ENCODE measurements at places on chromosomes 1 and 21. TPM values are rescaled to one million over a fixed set of nuclear protein-coding genes. Genes with fewer than 3 reads are reported as not detected.

C1orf167 gene
- total RNA-seq = not detected

MASP2 gene
- total RNA-seq = 0.07 TPM

CIART gene
- total RNA-seq = 0.55 TPM

SYCP1 gene
- not detected for total RNA-seq

ROR1 gene
- 13.1 TPM for total RNA-seq

CFAP74 gene
- total RNA-seq = not detected

PRAMEF33 gene
- not detected for total RNA-seq

CEP85 gene
- 13.6 TPM for total RNA-seq

LCE1A gene
- not detected for total RNA-seq

CYP4Z1 gene
- total RNA-seq = not detected

TNFSF18 gene
- total RNA-seq = not detected

NBPF6 gene
- not detected for total RNA-seq

SPRR2A gene
- total RNA-seq = not detected

NBPF8 gene
- 4.7 TPM for total RNA-seq

PIGV gene
- 6.5 TPM for total RNA-seq

OR2AK2 gene
- total RNA-seq = not detected

VSIG8 gene
- 0.06 TPM for total RNA-seq

MAB21L3 gene
- not detected for total RNA-seq

EEIG2 gene
- 7.7 TPM for total RNA-seq

RXRG gene
- total RNA-seq = not detected
